ENCODE measurements at places on chromosomes 2 and 18.

DNA sequence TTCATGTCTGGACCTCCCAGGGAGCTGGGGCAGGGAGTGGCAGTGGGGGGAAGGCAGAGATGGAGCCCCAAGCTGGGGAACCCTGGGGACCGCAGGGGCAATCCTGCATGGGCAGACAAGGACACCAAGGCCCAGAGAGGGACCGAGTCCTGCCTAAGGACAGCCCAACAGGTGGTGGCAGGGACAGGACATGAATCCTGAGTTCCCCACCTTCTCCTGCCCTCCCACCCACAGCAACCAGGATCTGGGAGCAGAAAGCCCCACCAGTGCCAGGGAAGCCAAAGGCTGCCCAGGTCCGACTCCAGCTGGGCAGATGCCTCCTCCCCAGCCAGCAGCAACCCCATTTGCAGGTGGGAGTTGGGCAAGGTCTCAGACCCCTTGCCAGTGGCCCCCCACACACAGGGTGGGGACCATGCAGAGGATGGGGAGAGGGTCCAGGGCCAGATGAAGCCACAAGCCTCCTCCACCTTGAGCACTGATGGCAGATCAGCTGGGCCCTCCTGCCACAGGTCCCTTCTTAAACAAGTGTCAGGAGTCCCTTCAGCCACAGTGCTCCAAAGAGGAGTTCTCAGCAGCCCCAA lies 6.3 kb downstream of the ADRA2B start:
- DNase-seq = no peak

- no peak for DNase-seq
Measured at GRCh38 chr2:54574107-54574859, 118.2 kb downstream of the SPTBN1 start.

- no peak for DNase-seq
Measured at GRCh38 chr2:176902454-176902853, 310.1 kb upstream of the HNRNPA3 start.

GRCh38 chr2:170221317-170222288 lies 43.7 kb downstream of the MYO3B start:
- no peak for DNase-seq

GRCh38 chr2:150133623-150134022 lies 353.8 kb downstream of the RND3 start:
- no peak for DNase-seq

DNA sequence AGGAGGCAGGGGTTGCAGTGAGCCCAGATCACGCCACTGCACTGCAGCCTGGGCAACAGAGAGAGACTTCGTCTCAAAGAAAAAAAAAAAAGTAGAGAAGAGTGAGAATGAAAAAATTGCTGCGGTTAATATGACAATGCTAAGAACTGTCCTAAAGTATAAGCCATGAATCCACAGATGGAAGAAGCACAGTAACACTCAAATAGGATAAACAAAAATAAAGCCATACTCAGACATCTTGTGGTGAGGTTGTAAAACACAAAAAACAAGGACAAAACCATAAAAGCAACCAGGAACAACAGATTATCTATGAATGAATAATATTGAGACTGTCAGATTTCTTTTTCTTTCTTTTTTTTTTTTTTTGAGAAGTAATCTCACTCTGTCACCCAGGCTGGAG lies 23.0 kb downstream of the POLR2D start:
- no peak for DNase-seq

Data from femur (tissue), 1 donor.